ENCODE measurements at places on chromosomes 13 and 19.
A peak's percentile ranks its signal among the peaks of the same experiment; 100 is the strongest.

GRCh38 chr19:27751044-27751391 is 1461.9 kb downstream of the UQCRFS1 start:
- no peak for DNase-seq

DNA sequence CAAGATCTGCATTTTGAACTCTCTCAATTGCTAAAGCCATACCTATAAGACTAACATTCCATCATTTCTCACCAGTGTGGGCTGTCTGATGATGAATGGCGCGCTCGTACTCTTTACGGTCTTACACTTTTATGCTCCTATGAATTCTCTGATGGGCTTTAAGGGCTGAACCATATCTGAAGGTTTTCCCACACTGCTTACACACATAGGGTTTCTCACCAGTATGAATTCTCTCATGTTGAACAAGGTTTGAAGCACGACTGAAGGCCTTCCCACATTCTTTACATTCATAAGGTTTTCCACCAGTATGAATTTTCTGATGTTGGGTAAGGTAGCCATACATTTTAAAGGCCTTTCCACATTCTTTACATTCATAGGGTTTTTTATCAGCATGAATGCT is 18.8 kb upstream of the ZNF607 start:
- DNase-seq = no peak

DNA sequence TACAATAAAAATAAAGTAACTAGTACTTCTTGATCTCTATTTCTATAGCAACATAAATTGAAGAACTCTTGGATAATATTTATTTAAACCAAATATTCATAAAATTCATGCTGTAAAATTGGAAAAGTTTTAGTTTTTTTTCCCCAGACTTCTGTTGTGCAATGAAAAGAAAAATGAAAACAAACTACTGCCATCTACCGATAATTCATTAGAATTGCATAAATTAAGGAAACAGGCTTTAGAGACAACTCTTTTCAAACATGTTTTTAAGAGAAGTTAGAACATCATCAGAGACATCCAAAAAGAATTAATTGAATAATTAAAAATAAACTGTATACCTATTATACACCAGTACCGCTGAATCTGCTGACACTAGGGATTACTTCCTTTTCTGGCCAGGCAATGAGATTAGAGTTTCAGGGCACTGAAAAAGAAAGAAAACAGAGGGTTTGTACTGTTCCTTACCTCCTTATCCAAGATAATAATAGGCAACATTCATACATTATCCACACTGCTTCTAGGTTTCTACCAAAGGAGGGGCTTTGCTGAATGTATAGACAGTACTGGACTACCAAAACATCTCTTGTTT is 4.9 kb downstream of the CCDC122 start:
- DNase-seq = peak; percentile 23

GRCh38 chr19:10717054-10717355 is 874 bp upstream of the DNM2 start:
- no peak for DNase-seq

GRCh38 chr19:4660181-4660791 is 9.9 kb downstream of the MYDGF start:
- DNase-seq = no peak

Data from COLO829 (cell line).